ENCODE measurements at places on chromosomes 13 and 19.
A peak's percentile ranks its signal among the peaks of the same experiment; 100 is the strongest.

DNA sequence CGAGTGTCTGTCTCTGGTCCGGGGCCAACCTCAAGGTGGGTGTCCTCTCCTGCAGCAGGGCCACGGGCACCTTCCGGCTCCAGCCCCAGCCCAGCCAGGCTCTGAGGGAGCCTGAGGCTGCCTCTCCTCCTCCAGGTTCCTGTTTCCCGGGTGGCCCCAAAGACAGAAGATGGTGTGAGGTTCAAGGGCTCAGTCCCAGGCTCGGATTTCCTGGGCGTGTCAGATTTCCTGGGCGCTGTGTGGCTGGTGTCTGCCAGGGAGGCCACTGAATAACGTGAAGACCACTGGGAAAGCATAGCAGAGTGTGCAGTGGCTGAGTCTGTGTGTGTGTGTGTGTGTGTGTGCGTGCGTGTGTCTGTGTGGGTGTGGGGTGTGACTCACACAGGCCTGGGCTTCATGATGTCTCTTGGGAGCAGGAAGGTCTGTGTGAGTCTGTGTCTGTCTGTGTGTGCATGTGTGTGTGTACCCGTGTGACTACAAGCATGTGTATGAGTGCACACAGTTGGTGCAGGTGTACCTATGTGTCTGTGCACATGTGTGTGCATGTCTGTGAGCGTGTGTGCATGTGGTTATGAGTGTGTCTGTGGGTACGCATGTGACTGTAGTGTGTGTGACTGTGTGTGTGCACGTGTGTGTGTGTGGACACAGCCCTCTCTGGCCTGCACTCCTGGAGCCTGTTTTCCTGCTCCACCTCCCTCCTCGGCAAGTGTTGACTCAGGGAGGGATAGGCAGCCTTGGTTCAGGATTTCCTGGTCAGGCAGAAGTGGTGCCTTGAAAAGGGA is 28.3 kb downstream of the CEBPA start:
- DNase-seq: peak; percentile 84

DNA sequence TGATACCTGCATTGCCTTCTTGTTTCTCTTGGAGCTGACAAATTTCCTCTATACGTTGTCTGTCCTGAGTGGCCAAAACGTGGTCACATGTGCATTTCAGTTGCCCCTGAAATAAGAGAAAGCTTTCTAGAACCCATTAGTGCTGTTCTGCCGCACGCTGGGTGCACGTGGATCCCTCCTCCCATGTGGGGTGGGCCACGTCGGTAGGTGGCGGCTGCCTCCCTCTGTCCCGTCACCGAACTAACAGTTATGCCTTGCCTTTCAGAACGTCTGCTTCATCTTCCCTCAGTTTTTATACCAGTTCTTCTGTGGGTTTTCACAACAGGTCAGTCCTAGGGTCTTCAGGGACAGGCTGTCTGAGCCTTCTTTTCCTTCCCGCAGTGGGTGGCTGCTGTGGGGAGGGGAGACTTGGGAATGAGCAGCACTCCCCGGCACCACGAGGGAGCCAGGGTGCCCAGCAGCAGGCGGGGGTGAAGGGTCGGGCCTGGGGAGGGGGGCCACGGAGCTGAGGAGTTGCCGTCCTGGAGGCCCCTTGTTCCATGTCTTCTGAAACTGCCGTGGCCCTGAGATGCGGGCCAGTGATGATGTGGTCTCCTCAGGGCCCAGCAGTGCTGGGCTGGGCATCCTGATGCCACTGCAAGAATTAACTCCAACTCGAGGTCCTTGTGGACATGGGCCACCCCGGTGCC is 109.7 kb upstream of the MCF2L start:
- DNase-seq: no peak

DNA sequence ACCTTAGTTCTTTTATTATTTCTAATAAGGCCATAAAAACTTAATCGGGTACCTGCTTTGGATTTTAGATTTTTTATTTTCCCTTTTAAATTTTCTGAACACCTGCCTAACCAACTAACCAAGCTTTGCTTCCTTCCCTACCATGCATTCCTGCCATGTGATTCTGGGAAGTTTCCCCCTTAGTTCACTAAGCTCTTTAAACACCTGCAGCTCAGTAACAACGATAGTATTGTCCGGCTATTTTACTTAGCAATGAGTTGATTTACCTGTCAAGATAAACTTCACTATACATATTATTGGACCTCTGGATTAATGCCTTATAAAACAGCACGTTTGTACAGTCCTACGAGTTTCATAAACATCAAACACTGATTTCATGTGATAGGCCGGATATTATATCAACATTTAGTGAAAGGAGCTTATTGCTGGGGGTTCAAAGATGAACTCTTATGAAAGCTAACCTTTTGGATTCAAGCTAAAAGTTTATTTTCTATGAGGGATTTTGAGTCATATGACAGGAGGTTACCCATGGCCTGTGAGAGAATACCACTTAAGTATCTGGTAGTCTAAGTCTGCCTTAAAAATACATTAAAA is 81.0 kb upstream of the STARD13 start:
- DNase-seq: no peak

DNA sequence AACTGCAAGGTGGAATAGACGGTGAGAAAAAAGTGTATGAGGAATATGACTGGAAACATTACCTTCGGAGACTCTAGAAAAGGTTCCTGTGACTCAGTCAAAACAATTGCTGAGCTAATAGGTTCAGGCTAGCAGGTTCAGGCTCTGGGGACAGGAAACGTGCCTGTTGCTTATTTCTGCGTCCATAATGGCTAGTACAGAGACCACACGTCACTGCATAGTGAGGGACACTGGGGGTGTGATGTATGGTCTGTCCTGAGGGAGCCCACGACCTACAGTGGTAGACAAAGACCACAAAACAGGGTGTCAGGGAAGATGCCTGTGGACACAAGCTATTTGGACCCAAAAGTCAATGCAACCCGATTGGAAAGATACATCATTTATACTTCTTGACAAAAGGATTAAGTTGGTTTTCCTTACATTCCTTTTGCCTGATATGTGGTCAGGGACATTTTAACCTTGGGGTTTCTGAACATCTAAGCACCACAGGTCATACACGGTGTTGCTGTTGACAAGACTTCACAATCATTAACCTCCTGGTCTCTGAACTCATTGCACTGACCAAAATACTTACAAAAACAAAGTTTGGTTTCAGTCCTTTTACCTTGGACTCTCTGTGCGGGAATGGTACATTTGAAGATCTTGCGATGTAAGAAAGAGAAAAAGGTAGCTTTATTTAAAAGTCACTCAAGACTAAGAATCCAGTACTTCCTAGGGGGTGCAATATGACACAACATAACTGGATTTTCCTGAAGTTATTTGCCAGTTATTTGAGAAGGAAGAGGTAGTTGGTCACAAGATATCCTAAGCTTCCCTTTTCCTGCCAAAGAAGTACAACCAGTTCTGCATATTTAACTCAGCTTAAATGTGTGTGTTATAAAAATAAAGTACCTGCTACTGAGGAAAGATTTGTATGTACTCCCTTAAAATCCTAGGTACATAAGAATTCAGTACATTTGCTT is 20.0 kb downstream of the CRYL1 start:
- DNase-seq: peak; percentile 69

DNA sequence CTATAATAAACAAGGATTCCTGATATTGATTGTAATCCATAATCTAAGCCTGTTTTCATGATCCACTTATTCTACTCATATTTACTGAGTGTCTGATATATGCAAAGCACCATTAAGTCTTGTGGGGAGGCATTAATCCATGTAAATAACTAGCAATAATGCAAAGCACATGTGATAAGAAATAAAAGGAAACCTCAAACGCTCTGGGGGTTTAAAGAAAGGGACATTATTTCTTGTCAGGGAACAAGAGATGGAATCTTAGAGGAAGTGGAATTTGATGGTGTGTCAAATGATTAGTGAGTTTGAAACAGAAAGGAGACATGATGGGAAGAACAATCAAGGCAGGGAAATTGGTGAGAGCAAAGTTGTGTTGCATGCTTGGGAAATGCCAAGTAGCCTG is 57.4 kb upstream of the FLT1 start:
- DNase-seq: no peak

- peak; percentile 98 for DNase-seq
These were observed at the start of gene ZNF554 for GRCh38 chr19:2819540-2820111. ZNF554 (plus strand) TSS chr19:2819868; CDS start chr19:2820072, 204 bp downstream.

DNA sequence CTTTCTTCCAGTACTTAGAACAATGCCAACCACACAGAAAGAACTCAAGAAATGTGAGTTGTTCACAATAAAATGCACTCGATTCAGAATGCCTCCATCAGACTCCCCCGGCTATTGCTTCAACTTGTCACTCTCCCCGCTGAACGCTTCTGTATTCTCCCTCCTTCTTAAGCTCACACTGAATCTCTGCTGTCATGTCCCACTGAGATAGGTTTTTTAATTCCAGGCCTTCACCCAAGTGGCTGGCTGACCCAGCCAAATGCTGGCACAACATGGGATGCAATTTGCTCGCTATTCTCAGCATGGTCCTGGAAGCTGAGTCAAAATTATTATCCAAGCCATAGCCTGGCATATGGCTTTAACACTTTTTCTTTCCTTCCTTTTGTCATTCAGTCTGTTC is 76.8 kb upstream of the SERP2 start:
- no peak for DNase-seq

Data from suppressor macrophage (primary cell).